Nucleus accumbens (tissue), 56 donors: ENCODE measurements at places on chromosomes 5 and 9.

DNA sequence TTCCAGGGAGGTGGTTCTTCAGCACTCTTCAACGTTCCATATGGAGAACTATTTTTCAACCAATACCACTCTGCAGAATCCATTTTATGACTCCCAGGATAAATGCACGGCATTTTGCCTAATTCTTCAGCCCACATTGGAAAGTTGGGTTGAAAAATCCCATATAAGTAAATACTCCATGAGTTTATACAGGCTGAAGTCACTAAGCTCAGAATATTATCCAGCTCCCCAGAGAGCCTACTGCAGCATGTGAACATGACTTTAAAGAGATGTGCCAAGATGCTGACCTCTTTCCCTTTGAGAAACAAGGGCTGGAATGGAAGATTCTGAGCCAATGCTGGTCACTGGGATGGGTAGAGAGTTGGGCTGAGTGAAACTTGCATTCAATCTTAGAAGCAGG is 111.9 kb upstream of the SLIT3 start:
- DNase-seq = no peak

DNA sequence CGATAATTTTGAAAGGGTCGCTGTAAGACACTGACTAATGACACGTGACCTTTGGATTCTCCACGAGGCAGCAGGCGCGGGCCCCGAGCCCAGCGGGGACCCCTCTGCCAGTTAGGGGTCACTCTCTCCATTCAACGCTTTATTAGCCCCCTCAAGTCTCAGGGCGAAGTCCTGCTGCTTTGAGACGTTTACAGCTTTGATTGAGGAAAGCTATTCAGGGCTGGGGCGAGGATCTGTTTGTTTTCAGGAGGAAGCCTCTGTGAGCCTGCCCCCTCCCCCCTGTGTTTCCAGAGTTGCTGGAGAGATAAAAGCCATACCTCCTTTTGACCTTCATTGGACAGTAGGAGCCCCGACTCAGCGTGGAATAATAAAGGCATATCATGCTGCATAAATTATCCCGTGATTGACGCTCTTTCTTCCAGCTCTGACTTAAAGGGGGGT is 31.4 kb upstream of the MSX2 start:
- DNase-seq = no peak

GRCh38 chr9:92730897-92731296 is 33.7 kb downstream of the BICD2 start:
- DNase-seq = no peak

DNA sequence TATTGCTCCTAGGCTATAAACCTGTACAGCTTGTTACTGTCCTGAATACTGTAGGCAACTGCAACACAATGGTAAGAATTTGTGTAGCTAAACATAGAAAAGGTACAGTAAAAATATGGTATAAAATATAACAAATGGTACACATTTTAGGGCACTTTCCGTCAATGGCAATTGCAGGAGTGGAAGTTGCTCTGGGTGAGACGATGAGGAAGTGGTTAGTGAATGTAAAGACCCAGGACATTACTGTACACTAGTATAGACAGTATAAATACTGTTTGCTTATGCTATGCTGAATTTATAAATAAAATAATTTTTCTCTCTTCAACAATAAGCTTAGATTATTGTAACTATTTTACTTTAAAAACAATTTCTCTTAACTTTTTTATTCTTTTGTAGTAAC is 15.6 kb upstream of the ADRB2 start:
- DNase-seq = no peak

- DNase-seq = no peak
These were observed 138.1 kb downstream of the PDE4D start for GRCh38 chr5:59755476-59755875.

GRCh38 chr5:92177926-92178487 is 794.9 kb upstream of the ARRDC3 start:
- DNase-seq = no peak

GRCh38 chr5:91160714-91161285 is 222.3 kb downstream of the ARRDC3 start:
- no peak for DNase-seq

DNA sequence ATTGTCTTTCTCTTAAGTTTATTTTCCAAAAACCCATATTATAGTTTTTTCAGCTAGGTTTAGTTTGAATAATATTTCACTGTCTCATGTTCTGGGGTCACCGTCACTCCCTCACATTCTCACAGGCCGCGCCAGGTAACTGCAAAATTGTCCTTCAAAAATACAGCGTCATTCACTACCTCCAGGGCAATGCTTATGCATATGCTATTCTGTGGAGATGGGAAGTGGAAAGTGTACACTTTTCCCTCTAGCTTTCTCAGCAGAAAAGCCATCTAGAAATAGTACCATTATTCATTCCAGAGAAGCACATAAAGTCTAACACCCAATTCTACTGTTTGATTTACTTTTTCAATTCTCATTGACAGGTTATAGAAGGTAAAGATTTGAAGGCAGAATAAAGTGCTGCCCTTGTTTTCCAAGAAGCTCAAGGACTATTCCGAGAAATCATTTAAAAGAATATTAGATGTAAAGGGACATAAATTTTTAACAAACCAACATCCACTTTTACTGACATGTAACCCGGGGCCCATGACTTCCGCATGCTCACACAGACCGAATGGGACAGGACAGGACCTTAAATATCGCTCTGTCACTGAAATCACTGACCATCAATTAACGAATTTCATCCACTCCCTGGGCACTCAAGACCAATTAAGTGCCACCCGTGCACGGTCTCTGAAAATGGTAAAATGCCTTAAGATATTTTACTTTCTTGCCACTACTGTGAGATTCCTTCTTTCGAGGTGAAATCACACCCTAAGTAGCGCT is 720 bp downstream of the NUDT12 start:
- no peak for DNase-seq

GRCh38 chr5:97355775-97356174 is 172.7 kb upstream of the RIOK2 start:
- no peak for DNase-seq

DNA sequence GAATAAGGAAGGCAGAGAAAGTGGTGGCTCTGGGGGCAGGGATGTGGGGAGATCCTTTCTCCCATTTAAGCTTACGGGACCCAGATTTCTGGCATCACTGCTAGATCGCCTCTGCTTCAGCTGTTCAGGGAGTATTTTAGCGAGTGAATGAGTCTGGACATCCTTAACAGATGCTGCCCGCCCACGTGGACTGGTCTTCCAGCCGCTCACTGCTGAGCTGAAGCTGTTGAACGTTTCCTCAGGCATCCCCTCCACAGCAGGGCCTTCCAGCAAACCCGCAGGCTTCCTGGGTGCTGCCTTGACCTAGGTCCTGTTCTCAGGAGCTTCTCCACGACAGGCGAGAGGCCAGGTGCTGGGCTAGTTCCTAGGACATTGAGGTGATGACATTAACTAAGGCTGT is 144.4 kb upstream of the EFNA5 start:
- no peak for DNase-seq

- DNase-seq = no peak
These were observed 324.4 kb downstream of the PDE4D start for GRCh38 chr5:59569158-59569557.

- DNase-seq = no peak
These were observed 21.9 kb upstream of the MED10 start for GRCh38 chr5:6399980-6400910.

GRCh38 chr5:116652903-116653302 is 78.3 kb upstream of the SEMA6A start:
- no peak for DNase-seq

DNA sequence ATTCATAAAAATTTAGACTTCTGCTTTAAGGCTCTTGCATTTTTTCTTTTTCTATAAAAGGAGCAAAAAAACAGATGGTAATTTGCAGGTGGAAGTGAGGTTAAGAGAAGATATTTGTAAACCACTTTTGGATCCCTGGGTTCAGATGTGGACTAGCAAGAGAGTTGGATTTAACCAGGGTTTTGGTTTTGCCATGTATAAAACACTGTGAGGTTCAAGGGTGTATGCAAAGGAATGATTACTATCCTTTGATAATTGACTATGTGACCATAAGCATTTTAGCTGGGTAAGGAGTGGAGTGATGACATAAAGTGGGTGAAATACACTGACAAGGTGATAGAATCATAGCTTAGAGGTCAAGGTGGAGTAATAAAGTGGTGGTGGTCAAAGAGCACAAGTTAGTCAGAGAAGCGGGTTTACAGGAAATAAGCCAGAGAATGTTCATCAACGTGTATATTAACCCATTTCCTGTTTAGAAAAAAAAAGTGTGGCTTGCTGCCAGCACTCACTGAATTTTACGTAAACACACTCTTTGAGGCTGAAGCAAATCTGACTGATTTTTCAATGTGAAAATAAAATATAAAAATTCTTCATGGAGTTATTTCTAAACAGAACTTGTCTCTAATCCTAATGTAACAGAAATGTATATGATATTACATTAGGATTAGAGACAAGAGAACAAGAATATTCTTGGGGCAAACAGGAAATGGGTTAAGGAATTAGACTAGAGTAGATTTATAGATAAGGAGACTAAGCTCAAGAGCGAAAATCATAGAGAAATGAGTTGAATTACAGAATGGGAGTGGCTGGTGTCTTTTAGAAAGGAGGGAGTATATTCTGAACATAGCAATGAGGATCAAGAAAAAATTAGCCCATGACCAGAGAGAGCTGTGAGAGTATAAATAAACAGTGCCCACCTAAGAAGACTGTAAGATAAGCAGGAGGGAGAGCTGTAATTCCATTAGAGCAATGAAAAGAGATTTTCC is 74.5 kb downstream of the CDKN2A start:
- DNase-seq = no peak

GRCh38 chr9:72763022-72763421 is 189.8 kb downstream of the ALDH1A1 start:
- DNase-seq = no peak

GRCh38 chr5:28729067-28729466 is 1690.7 kb upstream of the CDH9 start:
- DNase-seq = no peak

GRCh38 chr9:121075251-121076036 is 689 bp downstream of the CNTRL start:
- DNase-seq = no peak

DNA sequence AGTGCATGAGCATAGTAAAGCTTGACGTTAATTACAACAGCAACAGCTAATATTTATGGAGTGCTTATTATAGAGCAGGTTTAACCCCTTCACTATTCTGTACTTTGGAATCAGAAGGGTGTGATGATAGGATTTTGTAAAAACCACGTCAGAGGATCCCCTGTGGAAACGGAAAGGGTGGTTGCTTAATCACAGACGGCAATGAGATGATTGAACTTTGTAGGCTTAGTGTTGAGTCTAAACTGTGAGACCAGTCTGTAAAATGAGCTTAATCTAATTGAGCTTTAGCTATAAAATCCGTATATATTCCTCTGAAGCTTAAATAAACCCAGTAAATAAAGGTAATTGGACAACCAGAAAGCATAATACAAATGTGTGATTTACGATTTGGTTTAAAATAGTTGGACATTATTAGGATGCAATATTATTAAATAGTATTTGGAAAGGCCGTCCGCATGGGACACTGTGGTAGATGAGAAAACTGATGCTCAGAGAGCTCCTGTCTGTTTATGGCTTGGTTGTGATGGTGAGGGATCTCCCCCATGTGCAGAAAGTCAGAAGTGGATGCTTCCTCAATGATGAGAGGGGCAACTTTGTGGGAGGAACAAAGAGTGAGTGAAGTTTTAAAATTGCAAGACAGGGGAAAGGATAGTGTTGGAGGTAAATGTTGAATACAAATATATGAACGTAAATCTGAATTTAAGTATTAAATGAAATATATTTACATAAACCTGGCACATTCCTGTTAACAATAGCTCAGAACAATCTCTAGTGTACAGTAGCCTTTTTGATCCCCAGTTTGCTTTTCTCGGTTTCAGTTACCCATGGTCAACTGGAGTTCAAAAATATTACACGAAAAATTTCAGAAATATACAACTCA is 23.4 kb upstream of the SCGB3A2 start:
- DNase-seq = no peak

- no peak for DNase-seq
These were observed 29.0 kb upstream of the SSBP2 start for GRCh38 chr5:81779916-81780266.

DNA sequence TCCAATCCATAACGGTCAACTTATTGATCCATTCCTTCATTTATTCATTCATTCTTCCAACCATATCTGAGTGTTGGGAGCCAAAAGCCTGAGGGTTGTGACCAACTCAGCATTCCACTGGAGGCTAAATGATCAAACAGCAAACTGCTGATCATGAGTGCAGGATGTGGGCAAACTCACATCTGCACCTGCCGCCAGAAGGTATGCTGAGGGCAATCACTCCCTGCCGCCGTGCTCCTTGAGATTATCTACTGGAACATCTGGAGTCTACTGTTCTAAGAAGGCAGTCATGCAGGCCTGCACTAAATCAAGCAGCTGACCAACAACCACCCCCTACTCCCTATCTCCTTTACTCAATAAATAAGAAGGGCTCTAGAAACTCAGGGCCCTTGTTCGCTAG is 184.0 kb downstream of the TTLL11 start:
- DNase-seq = no peak

- DNase-seq = no peak
These were observed 19.6 kb upstream of the TNC start for GRCh38 chr9:115137526-115137925.

GRCh38 chr5:32522429-32523143 is 62.8 kb upstream of the SUB1 start:
- DNase-seq = no peak

DNA sequence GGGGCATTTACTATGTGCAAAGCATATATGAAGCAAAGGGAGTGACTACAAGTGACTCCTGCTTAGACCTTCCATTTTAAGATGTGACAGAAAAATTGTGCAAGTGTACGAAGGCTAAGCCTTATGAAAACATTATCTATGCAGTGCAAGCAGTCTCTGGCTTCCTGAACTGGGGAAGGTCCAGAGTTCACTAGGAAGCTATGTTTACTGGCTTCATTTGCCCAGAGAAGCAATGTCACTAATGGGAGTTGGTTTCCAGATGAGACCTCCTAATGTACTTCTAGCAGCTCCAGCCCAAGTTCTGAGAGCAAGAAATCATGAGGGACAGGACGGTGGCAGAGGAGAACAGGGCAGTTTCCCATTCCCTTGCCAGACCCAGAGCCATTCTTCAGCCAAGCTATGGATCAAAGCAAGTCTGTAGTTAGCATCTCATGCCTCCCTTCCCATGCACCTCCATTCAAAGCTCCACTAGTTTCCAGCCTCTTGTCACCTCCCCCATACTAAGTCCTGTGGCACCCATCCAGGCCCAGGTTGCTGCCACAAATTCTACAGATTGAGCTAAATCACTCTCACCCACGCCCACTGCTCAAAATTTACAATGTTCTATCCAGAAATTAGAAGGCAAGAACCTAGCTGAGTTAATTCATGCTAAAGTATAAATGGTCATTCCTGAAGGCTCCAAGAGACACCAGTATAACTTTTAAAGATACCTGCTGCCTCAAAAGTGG is 21.8 kb downstream of the MCTP1 start:
- no peak for DNase-seq

GRCh38 chr9:87063246-87063645 is 115.9 kb upstream of the GAS1 start:
- no peak for DNase-seq

GRCh38 chr5:149424371-149425315 is 45.6 kb upstream of the IL17B start:
- no peak for DNase-seq

DNA sequence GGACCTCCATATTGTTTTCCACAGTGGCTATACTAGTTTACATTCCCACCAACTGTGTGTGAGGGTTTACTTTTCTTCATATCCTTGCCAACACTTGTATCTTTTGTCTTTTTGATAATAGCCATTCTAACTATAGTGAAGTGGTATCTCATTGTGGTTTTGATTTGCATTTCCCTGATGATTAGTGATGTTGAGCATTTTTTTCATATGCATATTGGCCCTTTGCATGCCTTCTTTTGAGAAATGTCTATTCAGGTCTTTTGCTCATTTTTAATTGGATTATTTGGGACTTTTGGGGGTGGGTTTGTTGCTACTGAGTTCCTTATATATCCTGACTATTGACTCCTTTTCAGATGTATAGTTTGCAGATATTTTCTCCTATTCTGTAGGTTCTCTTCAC is 44.4 kb downstream of the FEM1C start:
- DNase-seq = no peak
